ENCODE measurements at places on chromosomes 7 and 10.

GRCh38 chr10:121928528-121928884 is 675 bp upstream of the ATE1 start:
- DNase-seq = no peak

- DNase-seq = no peak
Measured at GRCh38 chr7:32248522-32248921, 178.3 kb upstream of the PDE1C start.

GRCh38 chr10:108095932-108096925 is 931.7 kb upstream of the SORCS1 start:
- DNase-seq = no peak

GRCh38 chr7:42573881-42574672 is 337.1 kb upstream of the GLI3 start:
- no peak for DNase-seq

DNA sequence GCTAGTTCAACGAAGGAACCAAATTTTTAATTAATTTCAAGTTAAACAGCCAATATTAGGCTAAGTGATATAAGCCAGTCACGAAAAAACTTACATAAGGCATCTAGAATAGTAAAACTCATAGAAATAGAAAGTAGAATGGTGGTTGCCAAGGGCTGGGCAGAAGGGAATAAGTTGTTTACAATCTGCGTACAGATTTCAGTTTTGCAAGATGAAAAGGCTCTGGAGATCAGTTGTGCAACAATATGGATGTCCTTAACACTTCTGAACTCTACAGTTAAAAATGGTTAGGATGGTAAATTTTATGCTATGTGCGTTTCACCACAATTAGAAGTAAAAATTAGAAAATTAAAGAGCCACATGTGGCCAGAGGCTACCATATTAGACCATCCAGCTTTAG is 13.3 kb downstream of the SCRN1 start:
- no peak for DNase-seq

GRCh38 chr7:82722946-82723345 is 279.4 kb upstream of the CACNA2D1 start:
- DNase-seq = no peak

DNA sequence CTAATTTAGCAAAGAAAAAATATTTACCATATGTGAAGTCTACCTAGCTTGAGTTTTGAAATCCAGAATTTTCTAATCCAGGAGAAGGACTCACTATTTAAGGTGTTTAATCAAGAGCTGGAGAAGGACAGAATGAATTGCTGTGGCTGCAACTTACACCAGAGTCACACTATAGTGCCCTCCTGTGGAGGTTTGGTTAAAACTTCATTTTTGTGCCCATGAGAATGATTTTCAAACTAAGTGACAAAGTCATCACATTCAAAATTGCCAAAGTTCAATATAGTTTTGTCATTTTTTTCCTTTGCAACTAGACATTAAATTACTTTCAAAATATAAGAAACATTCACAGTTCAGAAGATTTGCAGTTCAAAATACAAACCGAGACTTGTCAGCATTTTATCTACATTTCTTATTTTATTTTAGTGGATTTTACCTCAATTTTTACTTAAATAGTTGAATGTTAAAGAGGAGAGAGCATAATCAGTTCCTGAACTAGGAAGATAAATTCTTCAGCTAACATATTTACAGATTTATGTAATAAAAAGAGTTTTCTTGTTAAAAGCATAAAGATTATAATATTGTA is 70.7 kb downstream of the CABCOCO1 start:
- DNase-seq = no peak

DNA sequence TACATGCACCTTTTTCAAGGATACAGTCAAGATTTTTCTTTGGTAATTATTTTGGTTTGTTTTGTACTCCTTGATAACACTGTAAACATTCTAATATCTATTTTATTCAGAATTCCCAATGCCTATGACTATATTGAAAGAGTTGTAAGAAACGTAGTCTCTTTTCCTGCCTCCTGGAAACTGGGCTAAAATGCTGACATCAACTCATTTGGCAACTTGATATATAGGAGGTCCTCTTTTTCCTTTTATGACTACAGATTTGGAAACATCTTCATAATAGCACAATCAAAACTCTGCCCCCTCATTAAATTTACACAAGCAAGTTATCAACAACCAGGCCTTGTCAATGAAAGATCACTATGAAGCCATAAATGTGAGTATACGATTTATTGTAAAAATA is 422.3 kb upstream of the PCDH15 start:
- no peak for DNase-seq

DNA sequence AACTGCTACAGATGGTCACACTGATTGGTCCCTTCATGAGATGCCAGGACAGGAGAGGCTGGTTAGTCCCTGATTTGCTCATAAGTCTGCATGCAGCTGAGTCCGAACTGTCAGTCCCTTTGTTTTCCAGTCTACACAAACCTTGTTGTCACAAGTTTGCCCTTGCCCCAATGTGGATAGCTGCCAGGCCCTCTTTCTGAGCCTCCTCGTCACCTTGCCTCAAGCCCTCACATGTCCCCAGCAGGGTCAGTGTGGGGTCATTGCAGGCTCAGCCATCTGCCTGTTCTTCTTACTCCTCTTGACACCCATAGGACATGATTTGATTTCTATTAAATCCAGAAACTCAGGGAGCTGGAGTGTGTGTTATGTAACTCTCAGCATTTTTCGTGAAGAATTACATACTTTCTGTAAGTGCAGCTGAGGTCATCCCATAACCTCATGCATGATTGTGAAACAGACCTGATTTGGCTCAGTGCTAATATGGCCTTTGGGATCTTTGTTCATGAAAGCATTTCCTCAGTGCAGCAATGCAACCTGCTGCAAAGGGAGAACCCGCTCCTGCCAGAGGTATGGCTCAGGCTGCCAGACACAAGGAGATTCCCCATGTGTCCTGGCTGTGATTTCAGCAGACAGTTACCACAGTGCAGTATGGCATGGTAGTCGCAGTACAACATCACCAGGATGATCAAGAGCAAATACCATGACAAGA is 70.0 kb upstream of the ZMIZ2 start:
- DNase-seq = no peak

DNA sequence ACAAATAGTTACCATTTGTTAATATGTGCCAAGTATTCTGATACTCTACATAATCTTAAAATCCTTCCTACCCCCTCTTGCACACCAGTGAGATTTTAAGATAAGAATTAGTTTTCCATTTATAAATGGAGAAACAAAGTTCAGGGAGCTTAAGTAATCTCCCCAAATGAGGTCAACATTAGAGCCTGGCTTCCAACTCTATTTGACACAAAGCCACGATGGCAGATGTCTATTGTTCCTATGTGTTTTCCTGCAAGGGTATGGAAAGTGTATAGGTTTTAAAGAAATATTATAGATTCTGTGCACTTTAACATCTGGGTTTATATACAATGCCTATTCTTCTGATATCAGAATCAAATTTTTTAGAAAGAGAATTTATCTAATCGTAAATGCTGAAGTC is 143.9 kb upstream of the SEMA3C start:
- no peak for DNase-seq

DNA sequence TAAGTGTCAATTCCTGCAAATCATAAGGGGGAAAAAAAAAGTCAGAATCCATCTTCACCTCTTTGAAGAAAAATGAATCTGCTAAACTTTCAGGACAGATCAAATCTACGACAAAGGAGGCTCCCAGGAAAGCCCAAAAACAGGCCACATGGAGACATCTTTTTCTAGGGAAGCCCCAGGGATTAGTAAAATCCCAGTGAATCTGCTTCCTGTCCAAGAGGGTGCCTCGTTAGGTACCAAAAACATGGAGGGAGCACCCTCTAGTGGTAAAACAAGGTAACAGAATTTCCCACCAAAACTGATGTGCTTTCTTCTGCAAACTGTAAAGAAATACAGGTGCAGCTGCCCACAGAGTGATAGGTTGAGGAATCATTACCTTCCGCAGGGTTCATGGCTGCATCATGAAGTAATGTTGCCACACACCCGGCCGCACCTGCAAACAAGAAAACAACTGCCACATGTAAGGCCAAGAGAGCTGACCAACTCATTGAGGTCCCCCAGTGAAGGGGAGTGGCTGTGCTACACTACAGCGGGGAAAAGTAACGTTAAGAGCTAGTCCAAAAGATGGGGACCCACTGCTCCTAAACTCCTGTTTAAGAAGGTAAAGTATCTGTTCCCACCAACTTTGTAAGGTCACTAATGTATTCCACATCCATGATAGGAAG is 7.9 kb downstream of the SLC25A28 start:
- DNase-seq = peak; percentile 43

DNA sequence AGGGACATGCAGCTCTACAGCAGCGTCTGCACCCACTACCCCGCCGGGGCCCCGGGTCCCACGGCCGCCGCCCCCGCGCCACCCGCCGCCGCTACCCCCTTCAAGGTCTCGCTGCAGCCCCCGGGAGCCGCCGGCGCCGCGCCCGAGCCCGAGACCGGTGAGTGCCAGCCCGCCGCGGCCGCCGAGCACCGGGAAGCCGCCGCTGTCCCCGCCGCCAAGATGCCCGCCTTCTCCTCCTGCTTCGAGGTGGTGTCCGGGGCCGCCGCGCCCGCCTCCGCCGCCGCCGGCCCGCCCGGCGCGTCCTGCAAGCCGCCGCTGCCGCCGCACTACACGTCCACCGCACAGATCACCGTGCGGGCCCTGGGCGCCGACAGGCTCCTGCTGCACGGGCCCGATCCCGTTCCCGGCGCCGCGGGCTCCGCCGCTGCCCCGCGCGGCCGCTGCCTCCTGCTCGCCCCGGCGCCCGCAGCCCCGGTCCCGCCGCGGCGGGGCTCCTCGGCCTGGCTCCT is 631 bp downstream of the OTUD1 start:
- no peak for DNase-seq

- no peak for DNase-seq
Measured at GRCh38 chr10:132859084-132859855, 73.3 kb upstream of the NKX6-2 start.

DNA sequence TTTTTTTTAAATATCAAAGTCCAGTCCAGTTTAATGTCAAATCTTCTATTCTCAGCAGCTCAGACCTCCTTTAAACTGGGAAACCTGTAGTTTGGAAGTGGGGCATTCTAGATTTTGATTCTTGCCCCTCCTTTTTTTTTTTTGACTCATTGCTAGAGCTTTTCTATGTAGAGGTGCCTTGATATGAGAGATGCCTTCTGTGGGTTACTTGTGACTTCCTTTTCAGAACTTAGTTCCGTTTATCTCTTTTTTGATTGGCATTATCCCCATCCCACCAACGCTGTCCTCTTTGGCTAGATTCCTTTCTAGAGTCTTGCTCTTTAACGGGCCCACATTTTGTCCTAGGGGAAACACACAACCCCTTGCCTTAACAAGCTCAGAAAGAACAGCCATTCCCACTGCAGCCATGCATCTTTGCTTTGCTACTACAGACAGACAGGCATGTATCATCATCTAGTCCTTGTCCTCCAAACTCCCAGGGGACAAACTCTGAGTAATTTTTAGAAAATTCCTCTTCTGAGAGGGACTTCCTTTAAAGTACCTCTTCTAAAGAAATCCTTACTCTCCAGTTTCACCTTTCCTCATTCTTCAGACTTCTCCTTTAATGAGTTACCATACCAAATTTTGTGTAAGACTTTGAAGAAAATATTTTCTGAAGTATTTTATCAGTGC is 153.6 kb downstream of the PHF14 start:
- DNase-seq = no peak

DNA sequence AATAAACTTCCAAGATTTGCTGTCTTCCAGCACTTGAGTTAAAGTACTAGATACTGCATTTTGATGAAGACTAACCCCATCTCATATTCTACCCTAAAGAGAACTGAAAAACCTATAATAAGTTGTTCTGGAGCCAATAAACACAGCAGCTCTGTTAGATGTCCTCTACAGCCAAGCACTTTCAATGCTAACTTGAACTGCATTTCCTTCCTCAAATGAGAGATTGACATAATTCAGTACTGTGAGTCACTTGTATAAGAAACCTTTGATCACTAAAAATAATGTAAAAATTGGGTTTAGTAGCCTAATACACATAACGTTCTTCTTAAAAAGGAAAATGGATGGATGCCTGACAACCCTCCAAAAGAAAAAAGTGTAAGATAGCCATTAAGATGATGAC is 81.3 kb downstream of the ITGB8 start:
- DNase-seq = no peak
